DMS 273 treated with DMSO at 0.1 percent for 48 hours (cell line): ENCODE measurements at places on chromosomes 6 and 20.

DNA sequence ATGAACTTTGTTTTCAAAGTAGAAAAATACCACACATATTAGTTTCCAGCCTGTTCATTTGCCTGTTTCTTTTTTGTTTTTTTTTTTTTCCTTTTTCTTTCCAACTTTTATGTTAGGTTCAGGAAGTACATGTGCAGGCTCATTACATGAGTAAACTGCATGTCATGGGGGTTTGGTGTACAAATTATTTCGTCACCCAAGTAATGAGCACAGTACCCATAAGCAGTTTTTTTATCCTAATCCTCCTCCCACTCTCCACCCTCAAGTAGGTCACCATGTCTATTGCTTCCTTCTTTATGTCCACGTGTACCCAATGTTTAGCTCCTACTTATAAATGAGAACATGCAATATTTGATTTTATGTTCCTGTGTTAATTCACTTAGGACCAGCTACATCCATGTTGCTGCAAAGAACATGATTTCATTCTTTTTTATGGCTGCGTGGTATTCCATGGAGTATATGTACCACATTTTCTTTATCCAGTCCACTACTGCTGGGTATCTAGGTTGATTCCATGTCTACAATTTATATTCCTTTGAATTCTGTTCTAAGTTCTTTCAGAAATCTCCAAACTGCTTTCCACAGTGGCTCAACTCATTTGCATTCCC lies 31.8 kb downstream of the SNX14 start:
- DNase-seq = no peak

- no peak for DNase-seq
Measured at GRCh38 chr6:140494321-140495108, 1120.1 kb upstream of the CITED2 start.

DNA sequence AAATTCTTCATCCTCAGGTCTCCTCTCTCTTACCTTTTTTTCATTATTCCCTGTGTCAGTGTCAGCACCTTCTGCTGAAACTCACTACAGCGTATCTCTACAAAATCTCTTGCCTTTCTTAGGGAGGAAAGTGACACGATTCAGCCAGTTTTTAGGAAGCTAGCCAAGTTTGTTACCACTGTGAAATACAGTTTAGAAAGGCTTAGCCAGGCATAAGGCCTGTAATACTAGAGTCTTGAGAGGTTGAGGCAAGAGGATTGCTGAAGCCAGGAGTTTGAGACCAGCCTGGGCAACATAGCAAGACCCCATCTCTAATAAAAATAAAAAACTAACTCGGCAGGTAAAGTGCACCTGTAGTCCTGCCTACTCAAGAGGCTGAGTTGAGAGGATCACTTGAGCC lies 16.7 kb downstream of the TAB2 start:
- DNase-seq = no peak

DNA sequence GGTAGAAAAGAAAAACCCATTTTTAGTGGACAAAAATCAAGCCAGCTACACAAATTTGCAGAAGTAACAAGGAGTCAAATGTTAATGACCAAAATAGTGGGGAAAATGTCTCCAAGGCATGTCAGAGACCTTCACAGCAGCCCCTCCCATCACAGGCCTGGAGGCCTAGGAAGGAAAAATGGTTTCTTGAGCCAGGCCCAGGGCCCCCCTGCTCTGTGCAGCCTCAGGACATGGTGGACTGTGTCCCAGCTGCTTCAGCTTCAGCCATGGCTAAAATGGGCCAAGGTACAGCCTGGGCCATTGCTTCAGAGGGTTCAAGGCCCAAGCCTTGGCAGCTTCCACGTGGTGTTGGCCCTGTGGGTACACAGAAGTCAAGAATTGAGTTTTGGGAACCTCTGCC lies 82.5 kb upstream of the CLVS2 start:
- DNase-seq = no peak

GRCh38 chr6:45388328-45388727 lies 10.6 kb upstream of the SUPT3H start:
- DNase-seq = no peak

- DNase-seq = no peak
Measured at GRCh38 chr20:51610761-51611624, 68.5 kb upstream of the NFATC2 start.

DNA sequence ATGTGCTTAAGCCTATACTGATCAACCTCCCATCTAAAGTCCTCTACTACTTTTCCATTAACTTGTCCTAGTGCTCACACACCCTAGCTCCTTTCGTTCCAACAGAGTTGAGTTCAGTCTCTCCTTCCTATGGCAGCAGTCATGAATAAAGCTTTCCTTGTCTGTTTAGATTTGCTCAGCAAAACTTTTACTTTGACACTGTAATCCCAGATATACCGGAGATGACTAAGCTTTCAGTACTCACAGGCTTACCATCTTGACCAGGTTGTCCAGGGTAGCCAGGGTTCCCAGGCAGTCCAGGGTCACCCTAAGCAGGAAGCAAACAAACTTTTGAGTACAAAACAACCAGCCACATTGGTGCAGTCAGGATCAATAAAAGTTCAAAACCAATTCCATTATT lies 90.7 kb downstream of the COL21A1 start:
- DNase-seq = no peak

- DNase-seq = no peak
Measured at GRCh38 chr6:99120641-99121040, 172.9 kb upstream of the FBXL4 start.

GRCh38 chr6:195861-196360 lies 96.4 kb upstream of the DUSP22 start:
- no peak for DNase-seq
